ENCODE measurements at places on chromosomes 1 and 21. TPM values are rescaled to one million over a fixed set of nuclear protein-coding genes. Genes with fewer than 3 reads are reported as not detected.

The A3GALT2 gene
- not detected for total RNA-seq

GRCh38 chr1:214445831-214446614 lies 105.4 kb downstream of the PTPN14 start:
- DNase-seq, result no peak

- no peak for DNase-seq
Measured at GRCh38 chr1:232579958-232580941, 49.7 kb downstream of the SIPA1L2 start.

The DNAH14 gene
- total RNA-seq, result 47.0 TPM

The C8B gene
- total RNA-seq, result not detected

DNA sequence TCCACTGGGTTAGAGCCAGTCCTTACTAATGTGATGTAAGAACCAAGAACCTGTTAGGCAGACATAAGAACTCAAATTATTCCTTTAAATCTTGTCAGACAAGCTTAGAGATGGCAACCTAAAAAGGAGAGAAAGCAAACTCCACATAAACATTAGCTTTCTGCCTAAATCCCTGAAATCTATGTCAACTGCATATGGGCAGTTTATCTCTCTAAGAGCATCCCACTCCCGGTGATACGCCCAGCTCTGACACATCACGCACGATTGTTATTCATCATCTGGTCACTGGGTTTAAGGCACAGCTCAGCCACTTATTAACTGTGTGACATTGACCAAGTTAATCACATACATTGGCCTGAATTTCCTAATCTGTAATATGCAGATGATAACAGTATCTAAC lies 323.7 kb downstream of the HHIPL2 start:
- no peak for DNase-seq

The HHAT gene
- 2.3 TPM for total RNA-seq

DNA sequence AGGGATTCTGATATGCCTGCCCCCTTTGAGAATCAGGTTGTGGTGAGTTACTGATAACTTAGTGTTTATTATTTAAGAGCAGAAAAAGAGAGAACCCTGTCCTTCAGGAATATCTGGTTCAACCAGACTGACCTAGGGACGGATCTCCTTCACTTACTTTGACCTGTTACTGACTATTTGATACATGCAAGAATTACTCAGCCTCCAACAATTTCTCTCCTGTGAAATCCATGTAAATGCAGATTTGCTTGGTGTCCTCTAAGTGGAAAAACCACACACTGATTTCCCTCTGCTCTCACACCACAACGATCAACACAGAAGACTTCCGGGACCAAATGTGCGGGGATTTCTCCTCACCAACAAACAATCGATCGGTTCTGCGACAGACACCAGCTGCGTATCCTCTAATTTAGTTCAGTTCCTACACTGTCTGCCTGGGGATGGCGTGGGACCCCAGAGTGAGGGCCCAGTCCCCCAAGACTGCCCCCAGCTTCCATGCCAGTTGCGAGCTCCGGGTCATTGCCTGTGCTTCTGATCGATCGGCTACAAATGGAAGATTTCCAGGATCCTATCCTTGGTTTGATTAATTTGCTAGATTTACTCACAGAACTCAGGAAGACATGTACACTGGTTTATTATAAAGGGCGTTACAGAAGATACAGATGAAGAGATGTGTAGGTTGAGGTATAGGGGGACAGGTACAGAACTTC lies 51.7 kb downstream of the BACE2 start:
- DNase-seq, result no peak

The RUNX1 gene
- total RNA-seq, result 22.4 TPM

DNA sequence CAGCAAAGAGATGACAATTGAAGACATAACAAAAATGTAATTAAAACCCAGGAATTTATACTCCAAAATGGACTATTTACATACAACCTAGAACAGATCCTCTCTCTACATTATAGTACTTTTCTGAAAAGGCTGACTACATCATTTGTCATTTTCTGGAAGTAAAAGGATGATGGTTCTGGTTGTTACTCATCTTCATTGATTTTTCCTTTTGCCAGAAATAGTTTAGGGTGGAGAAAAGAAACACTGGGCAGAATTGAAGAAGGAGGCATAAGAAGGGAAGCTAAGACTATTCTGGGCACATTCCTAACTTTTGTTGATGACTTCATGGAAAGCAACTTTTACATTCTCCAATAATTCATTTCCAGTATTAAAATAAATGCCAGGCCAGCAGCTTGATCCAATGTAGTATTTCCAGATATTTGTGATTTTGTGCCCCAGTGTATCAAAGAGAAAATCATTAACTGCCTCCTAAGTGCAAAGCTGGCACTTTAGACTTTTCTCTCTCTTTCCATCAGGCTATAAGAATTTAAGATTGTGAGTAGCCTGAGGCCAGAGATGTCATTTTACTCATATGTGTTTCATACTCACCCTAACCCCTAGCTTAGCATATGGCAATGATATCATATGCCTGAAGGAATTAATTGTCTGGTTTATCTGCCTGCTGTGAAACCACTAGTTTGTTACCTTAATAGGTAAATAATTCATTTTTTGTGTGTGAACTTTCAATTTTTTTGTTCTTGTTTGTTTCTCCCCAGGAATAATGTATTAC lies 369.5 kb upstream of the LYPLAL1 start:
- peak; percentile 45 for DNase-seq

DNA sequence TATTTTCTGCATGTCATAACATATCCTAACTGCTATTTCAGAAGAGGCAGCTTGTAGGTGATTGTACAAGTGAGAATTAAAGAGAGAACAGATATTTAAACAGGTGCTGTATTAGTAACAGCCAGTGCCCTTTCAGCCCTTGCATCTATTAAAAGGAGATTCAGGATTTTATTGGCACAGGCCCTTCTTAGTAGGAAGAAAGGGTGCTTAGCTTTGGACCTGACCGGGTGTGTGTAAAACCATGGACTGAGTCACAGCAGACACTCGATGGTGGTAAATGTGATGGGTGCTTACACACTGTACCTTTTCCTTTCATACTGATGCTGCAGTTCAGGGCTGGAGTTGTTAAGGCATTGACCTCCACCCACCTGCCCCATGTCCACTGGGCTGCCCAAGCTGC lies 12.7 kb upstream of the CD101 start:
- DNase-seq, result no peak

DNA sequence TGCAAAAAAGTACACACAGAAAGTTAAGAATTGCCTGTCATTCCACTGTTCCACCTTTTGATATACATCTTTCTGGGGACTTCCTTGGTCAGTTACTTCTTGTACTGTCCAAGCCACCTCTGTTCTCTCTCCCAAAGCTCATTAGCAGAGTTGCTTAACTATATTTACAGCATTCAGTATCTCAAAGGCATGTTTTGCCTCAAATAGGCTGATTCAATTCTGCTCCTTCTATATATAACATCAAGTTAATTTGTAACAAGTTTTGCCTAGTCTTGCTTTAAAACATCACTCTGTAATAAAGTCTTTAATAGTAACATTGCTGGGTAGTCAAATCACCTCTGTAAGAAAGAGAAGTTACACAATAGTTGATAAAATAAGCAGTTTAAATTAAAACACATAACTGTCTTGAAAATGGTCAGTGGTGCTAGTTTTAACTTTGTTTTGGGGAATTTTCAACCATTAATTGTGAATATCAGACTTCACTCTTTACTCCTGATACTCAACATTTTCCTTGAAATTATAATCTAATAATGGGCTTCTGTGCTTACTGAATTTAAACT lies 35.7 kb downstream of the EDARADD start:
- DNase-seq, result no peak

GRCh38 chr1:116288201-116288598 lies 84.8 kb upstream of the ATP1A1 start:
- DNase-seq, result no peak

DNA sequence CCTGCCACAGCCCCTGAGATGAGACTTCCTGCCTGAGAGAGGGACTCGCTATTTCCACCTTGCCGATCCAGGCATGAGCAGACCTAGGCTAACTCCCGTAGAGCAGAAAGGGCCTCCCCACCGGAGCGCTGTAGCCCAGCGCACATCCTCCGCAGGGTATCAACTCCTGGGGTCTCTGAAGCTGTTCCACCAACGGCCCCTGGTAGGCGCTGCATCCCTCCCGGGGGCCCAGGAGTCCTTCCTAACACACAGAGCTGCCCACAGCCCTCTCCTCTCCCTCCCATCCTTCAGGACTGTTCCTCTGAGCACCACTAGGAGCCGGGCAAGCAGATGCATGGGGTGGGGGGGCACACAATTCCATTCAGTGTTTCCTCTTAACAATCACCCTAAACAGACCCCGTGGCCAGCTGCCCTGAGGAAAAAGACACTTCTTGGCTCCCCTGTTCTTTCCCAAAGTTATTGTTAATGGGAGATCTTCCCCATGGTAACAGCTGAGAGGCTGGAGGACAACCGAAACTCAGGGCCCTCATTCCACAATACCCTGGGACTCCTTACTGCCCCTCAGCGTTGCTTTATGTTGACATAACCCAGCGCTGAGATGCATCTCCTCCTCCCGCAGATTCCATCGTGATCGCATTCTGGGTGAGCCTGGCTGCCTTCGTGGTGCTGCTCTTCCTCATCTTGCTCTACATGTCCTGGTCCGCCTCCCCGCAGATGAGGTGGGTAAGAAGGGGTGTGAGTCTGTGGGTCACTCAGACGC lies 7.5 kb downstream of the MRAP start:
- no peak for DNase-seq

- DNase-seq, result no peak
Measured at GRCh38 chr21:15826908-15827601, 97.3 kb downstream of the USP25 start.

GRCh38 chr1:149995927-149996326 lies 14.6 kb downstream of the OTUD7B start:
- DNase-seq, result no peak

DNA sequence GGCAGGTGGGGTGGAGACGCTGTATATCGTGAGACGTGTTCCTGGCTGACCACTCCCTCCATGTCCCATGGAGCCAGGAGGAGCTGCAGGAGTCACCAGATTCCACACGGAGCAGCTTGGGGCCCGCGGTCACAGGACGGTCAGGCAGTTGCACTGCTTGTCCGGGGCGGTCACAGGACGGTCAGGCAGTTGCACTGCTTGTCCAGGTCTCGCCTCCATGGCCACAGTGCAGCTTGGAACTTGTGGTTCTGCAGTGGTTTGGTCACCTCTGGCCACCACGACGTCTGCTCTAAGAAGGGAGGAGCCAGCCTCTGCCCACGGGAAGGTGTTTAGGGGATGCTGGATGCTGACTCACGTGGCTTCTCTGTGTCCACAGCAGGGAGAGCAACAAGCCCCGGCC lies 33.0 kb downstream of the SLX9 start:
- no peak for DNase-seq

GRCh38 chr1:182143825-182144645 lies 82.5 kb upstream of the ZNF648 start:
- DNase-seq, result no peak

DNA sequence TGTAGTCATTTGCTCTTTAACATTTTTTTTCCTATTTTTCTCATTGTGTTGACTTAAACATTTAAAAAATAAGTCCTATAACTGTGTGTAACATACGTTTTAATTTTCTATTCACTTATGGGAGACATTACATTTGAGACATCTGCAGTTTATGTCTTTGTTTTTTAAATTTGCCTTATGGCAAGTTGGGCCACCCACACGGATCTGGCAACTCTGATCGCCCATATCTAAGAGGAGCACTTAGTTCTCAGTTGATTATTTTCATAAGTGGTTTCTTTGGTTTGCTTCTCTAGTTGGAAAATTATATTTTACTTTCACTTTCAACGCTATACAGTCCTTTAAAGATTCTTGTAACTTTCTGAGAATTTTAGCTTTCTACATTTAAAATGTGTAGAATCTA lies 13.8 kb upstream of the ZNF124 start:
- no peak for DNase-seq

GRCh38 chr1:200401263-200401662 lies 8.6 kb downstream of the ZNF281 start:
- no peak for DNase-seq

- no peak for DNase-seq
Measured at GRCh38 chr21:15831497-15831896, 101.7 kb downstream of the USP25 start.

The STUM gene
- 0.03 TPM for total RNA-seq

- no peak for DNase-seq
Measured at GRCh38 chr1:48744032-48744431, 32.7 kb downstream of the BEND5 start.

GRCh38 chr21:32803651-32804050 lies 32.1 kb upstream of the PAXBP1 start:
- DNase-seq, result no peak

The RIMS3 gene
- total RNA-seq, result 5.7 TPM

The FAM131C gene
- 3.4 TPM for total RNA-seq

DNA sequence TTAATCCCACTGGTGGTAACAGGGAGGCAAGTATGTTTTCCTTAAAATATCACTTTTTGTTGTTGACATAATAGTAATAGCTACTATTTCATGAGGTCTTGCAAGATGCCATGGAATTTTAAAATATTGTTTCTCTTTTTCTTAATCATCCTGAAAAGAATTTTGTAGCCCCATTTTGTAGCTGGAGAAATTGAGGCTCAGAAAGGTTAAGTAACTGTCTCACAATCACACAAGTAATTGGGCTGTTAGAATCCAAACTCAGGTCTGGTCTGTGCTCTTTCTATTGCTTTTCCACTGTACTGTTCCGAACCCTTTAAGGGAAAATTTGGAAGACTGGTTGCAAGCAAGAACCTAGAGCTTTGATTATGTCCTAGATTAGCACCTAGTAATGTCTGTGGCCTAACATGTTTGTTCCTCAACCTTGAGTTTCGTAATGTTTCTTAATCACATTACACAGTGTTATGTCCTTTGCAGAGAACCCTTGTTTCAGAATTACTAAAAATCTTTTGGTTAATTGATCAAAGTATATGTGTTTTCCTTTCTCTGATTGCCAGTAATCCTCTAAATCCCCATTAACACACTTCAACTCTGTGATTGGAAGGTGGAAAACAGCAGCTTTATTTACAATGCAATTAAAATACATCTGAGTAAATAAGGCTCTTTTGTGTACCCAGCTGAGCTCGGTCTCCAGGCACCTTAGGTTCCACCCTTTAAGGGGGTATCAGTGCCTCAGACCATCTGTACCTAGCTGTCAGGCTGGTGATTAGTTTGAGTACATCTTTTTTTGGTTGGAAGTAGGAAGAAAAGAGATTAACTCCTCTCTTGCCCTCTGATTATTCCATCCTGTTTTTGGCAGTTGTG lies 10.4 kb downstream of the LRRC42 start:
- DNase-seq, result no peak

The SLAMF8 gene
- not detected for total RNA-seq

Measured in Panc1 (cell line).